GM13976 (cell line): ENCODE measurements at places on chromosomes 11 and 22.

GRCh38 chr11:73395297-73396208 is 19.4 kb downstream of the RELT start:
- DNase-seq, result no peak

GRCh38 chr11:132330515-132330914 is 960.1 kb downstream of the NTM start:
- DNase-seq, result no peak

DNA sequence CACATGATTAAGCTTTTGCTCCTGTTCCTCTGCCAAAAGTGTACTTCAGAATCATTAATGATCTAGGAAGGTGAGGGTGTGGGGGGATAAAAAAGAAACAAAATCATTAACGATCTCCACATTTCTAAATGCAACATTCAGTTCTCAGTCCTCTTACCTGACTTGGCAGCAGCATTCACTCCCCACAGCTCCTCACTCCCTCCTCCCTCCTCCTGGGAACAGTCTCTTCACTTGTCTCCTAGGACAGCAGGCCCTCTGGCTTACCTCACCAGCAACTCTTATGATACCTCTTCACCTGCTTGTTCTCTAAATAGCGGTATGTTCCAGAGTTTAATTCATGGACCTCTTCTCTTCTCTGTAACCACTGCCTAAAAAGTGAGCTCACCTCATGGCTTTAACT is 56.5 kb upstream of the APOA1 start:
- DNase-seq, result no peak

DNA sequence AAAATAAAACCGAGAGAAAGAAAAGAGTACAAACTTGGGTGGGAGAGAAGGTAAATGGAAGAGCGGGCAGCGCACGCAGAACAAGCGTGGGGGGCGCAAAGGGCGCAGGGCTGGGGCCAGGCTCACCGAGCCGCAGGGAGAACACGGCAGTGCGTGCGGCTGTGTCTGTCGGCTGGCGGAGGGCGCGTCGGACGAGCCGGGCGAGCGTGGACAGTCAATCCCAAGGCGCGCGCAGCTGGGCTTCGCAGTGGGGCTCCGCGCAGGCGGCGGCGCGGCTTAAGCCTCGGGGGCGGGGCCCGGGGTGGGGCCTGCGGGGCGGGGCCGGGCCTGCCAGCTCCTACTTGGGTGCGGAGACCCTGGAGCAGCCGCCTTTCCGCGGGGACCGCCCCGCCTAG is at the start of gene UCP2:
Gene UCP2 (minus strand): TSS at position 249 of the 395 bp plus-strand sequence. CDS start 4,465 bp downstream, outside the sequence.
- peak; percentile 88 for DNase-seq

- DNase-seq, result no peak
These were observed 16.2 kb downstream of the ARVCF start for GRCh38 chr22:20000246-20001081.

DNA sequence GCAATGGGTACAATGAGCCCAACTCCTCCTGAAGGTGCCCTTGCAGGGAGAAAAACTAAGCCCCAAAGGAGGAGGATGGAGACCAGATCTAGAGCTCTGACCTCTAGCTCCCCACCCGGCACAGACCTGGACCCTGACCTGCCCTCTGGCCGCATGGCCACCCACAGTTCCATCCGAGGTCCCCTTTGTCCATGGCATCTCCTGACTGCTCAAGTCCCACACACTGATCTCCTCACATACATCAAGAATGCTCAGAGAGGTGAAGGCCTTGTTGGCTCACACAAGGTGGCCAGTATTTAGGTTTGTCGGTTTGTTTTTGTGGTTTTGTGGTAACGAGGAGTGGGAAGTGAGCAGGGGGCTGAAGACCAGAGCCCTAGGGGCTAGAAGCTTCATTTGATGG is 423.5 kb upstream of the B3GAT1 start:
- DNase-seq, result no peak

DNA sequence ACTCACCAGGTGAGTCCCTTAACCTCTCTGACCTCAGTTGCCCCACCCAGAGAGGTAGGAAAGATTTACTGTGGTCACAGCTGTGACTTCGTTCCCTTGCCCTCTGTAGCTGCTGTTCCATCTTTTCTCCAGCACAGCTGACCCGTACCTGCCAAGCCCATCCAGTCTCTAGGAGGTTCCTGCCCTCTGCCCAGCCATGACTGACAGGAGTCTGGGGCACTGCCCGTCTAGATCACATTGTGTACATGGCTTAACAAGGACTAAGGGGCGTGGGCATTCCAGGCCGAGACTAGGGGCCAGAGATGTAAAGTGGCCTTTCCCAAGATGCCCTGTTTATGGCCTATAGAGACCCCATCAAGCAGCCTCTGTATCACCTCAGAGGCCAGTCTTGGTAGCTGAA is 132.0 kb downstream of the PARVA start:
- no peak for DNase-seq

- no peak for DNase-seq
These were observed 129.2 kb upstream of the ANO3 start for GRCh38 chr11:26202754-26203153.

- no peak for DNase-seq
These were observed 30.8 kb downstream of the MYH9 start for GRCh38 chr22:36356708-36357624.

DNA sequence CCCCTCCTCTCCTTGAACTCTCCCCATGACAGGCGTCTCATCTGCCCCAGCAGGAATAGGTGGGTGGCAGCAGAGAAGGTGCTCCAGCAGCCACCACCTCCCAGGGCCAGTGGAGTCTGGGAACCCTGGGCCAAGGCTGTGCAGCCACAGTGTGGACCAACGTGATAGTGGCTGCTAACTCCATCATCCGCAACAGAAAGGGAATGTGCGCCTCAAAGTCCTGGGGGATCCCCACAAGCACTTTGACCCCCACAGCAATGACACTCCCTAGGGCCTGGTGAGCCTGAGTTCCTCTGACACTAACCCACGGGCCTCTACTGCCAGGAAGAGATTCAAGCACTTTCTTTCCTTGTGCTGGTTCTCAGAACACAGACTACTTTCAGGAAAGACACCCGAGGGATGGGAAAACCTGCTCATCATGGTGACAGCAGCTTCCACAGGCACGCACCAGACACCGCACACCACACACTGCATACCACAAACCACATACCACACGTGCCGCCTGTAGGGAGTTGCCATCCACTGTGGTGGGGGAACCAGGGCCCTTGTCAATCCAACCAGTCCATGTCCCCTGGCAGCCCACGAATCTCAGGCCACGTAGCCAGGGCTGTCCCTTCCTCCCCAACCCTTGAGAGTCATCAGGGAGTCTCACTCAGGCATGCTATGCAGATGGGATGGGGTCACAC is 3.4 kb upstream of the SLC25A1 start:
- no peak for DNase-seq

GRCh38 chr11:16774936-16775613 is 36.6 kb downstream of the C11orf58 start:
- DNase-seq, result no peak

DNA sequence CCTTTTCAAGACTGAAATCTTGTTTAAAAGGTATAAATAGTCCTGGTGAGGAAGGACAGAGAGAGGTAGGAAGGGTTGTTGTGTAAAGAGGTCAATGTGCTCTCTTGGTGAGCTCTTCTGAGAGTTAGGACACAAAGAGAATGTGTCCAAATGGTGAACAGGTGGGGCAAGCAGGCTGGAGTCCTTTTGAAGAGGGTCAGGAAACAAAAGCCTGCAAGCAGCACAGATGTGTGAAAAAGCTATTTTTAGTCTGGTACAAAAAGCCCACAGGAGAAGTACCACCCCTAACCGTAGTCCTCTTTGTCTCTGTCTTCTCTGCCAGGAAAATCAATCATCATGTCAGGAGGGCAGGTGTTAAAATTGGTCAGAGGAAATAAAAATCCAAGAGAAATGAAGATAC is 54.4 kb upstream of the SYN3 start:
- no peak for DNase-seq

GRCh38 chr11:122104341-122104740 is 11.7 kb downstream of the BLID start:
- DNase-seq, result no peak

- DNase-seq, result no peak
These were observed 50.3 kb downstream of the GRAMD1B start for GRCh38 chr11:123480290-123480815.

- DNase-seq, result no peak
These were observed 3.5 kb upstream of the FOXRED2 start for GRCh38 chr22:36510384-36510783.

- DNase-seq, result no peak
These were observed 1458.6 kb upstream of the TENM4 start for GRCh38 chr11:80899381-80899780.

- peak; percentile 49 for DNase-seq
These were observed 70.9 kb downstream of the ZBTB44 start for GRCh38 chr11:130243816-130244215.

DNA sequence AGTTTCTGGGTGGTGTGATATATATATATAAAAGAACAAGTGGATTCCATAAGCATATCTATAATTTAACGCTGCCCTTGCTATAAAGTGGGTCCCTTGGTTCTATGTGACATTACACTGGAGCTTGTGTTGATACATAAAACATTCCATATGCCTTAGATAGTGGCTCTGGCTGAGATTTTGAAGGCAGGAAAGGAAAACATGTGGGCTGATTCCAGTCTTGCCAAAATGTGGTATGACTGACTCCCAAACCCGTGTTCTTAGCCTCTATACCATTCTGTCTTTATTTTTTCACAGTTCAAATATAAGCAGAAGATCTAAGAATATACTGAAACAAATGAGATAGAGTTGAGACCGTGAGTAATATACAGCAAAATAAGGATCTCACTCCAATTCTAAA is 522.8 kb upstream of the LRRC4C start:
- no peak for DNase-seq

GRCh38 chr11:103892603-103893002 is 143.8 kb upstream of the DDI1 start:
- DNase-seq, result no peak

- DNase-seq, result no peak
These were observed 41.4 kb upstream of the CLDN5 start for GRCh38 chr22:19565382-19566278.

DNA sequence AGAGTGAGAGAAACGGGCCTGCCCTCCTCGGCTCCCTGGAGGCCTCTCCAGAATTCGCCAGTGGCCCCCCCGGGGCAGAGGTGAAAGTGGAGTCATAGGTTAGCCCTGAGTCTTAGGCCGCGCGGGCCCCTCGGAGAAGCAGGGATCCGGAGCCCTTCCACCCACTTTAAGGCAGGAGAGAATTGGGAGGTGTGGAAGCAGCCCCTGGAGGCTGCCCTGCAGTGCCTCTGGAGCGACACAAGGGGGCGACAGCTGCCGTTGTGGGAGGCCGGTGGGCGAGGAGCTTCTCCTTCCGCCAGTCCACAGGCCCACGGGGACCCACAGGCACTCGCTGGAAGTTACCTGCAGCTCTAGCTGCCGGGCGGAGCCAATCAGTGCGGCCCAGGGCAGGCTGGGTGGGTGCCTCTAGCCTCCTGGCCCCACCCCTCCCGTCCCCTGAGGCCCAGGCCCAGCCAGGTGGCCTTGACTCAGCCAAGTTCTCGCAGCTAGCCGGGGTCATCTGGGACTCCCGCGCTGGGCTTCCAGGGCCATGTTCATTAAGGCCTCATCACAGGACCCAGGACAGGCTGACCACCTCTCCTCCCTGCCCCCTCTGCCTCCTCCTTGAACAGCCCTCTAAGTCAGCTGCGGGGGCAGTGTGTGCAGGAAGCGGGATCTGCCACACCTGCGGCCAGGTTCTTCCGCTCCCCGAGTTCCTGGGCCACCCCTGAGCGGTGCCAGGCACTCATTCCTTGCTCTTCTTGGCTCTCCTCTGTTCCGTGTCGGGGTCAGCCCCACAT is 5.0 kb downstream of the DGKZ start:
- DNase-seq, result peak; percentile 75

GRCh38 chr22:29692327-29692640 is 27.5 kb upstream of the CABP7 start:
- DNase-seq, result no peak

DNA sequence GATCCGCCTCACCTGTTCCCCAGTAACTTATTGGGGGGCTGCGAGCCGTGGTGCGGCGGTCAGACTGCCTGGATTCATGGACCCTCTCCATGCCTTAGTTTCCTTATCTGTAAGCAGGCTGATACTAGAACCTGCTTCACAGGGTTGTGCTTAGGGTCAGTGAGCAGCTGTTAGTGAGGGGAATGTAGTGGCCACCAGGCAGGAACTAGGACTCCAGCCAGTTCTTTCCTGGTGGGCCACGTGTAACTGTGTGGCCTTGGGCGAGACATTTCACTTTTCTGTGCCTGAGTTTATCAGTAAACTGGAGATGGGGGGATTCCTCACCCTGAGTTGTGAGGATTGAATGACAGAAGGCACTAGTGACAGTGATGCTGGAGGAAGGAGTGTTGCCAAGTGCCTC is 24.8 kb downstream of the MCM5 start:
- no peak for DNase-seq

GRCh38 chr22:21443735-21444421 is 23.3 kb upstream of the TMEM191C start:
- DNase-seq, result no peak

GRCh38 chr11:40139536-40139935 is 1319.9 kb downstream of the LRRC4C start:
- DNase-seq, result no peak

DNA sequence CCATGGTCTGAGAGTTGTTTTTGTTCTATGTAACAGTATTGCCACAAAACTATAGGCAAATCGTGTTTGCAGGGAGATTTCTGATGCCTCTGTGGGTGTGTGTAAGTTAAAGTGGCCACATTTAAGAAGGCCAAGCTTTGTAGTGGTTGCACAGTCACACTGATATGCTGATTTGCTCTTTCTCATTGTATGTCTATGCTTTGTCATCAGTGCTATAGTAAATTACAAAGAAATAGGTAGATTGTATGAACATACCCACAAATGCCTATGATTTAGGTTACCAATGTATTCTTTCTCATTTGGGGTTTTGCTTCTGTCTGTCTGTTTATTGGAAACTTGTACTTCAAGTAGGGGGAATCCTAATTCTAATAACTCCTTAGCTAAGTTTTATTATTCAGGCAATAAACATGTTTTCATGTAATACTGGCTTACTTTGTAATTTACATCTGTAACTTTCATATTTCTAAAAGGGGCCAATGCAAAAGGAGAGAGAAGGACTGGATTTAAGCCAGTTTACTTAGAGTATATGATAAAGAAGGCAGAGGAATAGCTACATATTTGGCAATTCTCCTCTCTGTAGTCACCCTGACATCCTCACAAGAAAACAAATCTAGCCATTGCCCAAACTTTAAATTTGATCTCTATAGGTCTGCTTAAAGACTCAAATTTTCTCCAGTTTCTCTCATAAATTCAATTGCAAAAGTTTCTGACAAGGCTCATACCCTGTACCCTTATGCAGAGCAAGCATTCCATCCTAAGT is 2.0 kb downstream of the FIBIN start:
- DNase-seq, result no peak
